ENCODE measurements at places on chromosomes 3 and 15.

DNA sequence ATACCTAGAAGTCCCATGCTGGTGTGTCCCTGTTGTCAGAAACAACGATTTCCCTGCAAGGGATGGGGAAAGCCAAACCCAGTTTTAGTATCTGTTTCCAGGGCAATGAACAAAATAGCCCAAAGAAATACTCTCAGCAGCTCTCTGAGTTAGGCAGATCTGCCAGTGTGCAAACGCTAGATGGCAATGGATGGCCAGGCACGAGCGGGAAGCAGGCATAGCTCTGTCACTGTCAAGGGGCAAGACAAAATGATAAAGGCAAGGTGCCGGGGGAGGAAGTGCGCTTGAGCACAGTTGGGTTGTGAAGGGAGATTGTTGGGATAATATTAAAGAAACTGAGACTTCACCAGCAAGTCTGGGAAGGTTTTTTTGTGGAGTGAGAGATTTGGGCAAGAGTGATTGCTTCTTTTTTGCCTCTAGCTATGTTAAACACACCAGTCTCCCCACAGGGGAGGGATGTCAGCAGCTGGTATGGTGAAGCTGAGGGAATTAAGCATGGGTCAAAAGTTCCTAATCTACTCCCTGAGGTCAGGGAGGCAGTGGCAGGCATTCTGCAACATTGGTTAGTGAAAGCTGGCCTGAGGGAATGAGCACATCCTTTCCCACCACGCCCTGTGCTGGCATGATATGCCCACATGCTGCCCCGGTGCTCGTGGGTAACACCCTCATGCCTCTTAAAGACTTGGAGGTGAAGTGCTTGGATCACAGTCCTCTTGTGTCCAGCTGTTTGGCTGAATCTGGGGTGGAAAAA lies 117.5 kb downstream of the PDCD6IP start:
- peak; percentile 83 for DNase-seq

- peak; percentile 86 for DNase-seq
Measured at GRCh38 chr3:169846458-169847193, 23.1 kb downstream of the LRRC31 start.

GRCh38 chr3:73503781-73504180 lies 121.0 kb downstream of the PDZRN3 start:
- no peak for DNase-seq

GRCh38 chr3:119588112-119588511 lies 8.8 kb downstream of the ADPRH start:
- no peak for DNase-seq

DNA sequence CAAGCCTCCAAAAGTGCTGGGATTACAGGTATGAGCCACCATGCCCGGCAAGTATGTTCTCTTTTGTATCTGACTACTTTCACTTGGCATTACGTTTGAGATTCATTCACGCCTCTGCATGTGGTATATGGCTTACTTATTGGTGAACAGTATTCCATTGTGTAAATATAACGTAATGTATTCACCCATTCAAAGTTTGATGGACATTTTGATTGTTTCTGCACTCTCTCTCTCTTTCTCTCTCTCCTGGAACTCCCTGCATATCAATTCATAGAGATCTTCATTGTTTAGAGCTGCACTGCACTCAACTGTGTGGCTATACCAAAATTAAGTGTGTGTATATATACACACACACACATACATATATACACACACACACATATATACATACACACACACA lies 30.4 kb downstream of the SPPL2A start:
- DNase-seq = no peak

- no peak for DNase-seq
Measured at GRCh38 chr3:52851348-52851747, 16.5 kb upstream of the MUSTN1 start.

DNA sequence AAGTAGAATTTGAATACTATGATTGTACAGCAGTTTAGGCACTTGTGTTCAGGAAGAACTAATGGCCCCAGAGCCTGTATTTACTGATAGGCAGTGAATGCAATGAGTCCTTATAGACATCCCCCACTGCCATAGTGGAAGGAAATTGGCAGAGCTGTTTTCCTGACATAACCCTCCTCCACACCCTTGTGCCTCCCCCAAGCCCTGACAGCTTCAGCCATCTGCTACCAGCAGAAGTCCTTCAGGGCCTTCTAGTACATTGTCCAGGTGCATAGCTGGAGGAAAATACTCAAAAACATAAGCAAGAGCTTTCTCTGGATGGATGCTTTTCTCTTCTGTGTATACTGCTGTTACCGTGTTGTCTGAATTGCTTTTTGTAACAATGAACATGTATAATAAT lies 20.6 kb downstream of the ARHGAP31 start:
- DNase-seq = no peak

- DNase-seq = no peak
Measured at GRCh38 chr3:182323126-182323700, 470.1 kb upstream of the ATP11B start.

DNA sequence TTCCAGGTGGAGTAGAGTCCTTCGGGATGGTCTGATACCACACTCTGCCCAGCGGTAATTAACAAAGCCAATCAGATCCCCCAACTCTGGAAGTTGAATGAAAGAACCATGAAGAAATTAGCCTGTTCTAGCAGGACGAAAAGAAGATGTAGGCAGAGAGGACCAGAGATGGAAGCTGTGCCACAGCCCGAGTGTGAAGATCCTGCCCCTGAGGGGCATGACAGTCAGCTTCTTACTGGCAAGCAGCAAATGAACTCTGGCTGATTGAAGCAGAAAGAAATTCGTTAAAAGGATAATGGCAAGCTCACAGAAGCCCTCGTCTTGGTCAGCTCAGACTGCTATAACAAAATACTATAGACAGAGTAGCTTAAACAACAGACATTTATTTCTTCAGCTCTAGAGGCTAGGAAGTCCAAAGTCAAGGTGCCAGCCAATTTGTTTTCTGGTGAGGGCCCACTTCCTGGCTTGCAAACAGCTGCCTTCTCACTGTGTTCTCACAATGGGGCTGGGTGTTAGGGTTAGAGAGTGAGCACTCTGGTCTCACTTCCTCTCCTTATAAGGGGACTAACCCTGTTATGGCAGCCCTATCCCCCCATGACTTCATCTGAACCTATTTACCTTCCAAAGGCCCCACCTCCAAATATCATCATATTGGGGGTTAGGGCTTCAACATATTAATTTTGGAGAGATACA lies 307.1 kb downstream of the VPS13C start:
- DNase-seq = no peak

DNA sequence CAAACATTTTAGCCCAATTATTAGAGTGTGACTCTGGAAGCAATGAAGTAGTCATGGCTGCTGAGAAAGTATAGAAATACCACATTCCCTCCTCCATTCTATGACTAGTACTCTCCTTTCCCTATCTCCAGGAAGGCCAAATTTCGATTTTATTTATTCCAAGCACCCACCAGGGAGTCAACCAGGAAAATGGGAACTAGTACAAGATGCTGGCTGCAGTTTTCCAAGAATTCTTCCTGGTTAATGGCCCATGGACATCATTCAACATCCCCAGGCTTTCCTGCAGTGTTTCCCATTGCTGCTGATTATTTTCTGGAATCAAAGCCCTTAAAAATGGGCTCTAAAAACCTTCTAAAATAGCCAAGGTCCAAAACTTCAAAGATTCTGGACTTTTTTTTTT lies 247.9 kb upstream of the STT3B start:
- no peak for DNase-seq

DNA sequence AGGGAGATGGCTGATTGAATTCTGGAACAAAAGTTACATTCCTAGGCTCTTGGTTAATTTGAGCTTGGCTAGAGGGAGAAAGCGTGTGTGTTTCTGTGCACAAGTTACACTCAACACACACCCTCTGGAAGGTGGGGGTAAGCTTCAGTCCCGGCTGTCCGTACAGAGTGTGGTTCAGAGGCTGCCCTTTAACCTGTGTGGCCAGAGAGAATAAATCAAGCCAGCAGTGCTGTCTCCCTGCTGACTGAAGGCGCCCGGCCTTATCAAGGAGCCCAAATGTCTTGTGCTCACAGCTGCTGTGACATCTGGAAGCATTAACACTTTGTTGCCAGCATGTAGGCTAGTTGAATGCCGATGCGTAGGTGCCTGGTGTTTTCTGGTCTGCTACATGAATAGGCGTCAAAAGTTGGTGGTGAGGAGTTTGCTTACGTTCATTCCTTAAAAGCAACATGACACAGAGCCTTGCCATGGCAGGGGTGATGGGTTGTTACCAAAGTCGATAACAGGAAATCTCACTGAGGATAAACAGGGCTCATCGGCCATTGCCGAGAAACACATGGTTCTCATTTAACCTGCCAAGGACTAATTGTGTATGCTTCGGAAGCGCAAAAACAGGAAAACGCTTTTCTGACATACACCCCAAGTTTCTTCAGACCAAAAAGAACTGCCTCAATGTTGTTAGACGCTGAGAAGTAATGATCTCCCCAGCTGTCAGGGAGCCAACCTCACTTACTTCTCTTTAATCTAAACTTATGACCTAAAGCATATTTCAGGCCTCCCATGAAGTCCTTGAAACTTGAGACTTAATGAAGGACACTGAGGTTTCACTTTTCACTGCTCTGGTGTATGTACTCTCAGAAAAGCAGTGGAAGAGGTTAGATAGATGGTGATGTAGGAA lies 95.8 kb upstream of the CTDSPL start:
- no peak for DNase-seq

GRCh38 chr3:156576651-156577348 lies 21.9 kb upstream of the SSR3 start:
- DNase-seq = no peak
